ENCODE measurements at places on chromosomes 1 and 21.

DNA sequence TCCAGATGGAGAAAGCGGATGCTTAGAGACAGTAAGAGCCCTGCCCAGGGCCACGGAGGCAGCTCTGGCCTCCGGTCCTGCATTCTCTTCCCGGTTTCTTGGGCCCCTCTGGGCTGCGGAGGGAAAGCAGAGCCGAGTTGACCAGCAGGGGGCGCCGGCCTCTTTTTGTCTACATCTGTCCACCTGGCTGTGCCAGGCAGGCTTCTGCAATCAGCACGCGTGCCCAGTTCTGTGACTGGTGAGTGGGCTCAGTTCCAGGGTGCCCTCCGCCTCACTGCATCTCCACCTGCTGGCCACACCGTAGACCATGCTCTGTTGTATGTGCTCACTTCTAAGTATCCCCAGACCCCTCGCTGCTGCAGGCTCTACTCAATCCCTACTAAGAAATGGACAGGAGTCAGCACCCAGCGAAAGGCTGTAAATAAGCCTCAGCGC, 6.7 kb upstream of the HUNK start:
- peak; percentile 28 for DNase-seq

- DNase-seq: peak; percentile 29
Measured at GRCh38 chr1:181033799-181034451, at the start of gene MR1. TSS of gene MR1 (plus strand) at chr1:181033983. CDS start at chr1:181034008, 25 bp downstream.

DNA sequence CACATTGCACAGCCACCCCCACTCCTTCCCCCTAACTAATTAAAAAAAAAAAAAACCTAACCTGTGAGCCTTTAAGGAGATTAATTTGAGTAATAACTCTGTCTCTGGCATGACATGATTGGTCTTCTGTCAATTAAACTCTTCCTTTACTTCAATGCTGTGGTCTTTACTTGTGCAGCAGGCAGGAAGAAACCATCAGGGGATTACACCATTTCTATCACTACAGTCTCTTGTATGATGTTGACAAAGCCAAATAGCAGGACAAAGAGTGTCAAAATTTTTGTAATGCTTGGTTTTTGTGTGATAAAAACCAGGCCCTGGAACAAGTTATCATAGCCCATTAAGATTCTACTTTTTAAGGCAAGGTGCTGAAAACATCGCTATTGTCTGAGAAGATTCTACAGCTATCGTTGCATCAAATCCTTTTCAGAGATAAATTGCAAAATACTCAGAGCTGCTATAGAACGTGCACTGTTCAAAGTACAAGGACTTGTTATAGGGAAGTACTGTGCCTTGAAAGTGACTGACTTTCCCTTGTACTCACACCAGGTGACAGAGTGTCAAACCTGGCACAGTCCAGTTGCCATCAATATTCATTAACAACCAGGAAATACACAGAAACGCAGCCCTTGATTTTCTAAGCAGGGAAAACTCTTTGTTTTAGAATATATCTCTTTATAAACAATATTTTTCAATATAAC, 37.7 kb downstream of the LHX9 start:
- no peak for DNase-seq

DNA sequence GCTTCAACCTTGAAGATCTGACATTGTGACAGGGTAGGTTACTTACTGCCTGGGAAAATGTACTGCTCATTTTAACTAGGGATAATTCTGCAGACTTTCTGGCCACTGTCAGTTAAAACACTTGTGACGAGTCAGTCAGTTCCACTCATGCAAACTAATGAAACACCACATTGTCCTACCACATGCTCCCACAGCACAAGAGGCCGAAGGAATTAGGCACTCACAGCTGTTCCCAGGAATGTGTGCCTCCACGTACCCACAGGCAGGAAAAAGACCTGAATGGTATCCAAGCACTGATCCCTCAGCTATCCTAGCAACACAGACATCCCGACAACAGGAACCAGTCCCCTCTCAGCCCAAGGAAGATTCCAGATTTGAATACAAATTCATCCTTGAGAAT, 12.3 kb downstream of the BCAR3 start:
- DNase-seq: no peak

GRCh38 chr1:94101613-94102525, 19.1 kb downstream of the ABCA4 start:
- no peak for DNase-seq

DNA sequence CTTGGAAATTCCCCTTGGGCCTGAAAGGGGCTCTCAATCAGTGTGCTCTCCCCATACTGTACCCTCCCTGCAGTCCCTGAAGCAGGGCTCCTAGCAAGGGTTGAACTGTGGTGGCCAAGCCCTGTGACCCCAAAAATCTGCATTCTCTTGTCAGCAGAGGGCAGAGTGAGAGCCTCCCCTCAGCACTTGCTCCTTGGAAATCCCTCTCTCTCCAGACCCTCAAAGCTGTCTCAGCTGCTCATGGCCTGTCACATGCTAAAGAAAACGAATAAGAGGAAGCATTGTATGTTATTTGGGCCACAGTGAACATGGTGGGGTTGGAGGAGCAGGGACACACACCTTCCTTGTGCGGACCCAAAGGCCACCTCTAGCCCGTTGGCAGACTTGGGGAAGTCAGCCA, 47.2 kb upstream of the SYNC start:
- no peak for DNase-seq

DNA sequence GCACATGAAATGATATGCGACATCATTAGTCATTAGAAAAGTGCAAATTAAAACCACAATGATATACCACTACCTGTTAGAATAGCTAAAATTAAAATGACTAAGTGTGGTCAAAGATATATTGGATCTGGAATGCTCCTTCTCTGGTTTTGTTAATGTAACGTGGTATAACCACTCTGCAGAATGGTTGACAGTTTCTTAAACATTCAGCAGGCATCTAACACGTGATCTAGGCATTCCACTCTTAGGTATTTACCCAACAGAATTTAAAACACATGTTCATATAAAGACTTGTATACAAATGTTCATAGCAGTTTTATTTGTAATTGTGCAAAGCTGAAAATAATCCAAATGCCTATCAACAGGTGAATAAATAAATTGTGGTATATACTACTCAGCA, 165.0 kb upstream of the PLXNA2 start:
- DNase-seq: no peak

GRCh38 chr1:8510041-8510823, 192.3 kb downstream of the SLC45A1 start:
- peak; percentile 23 for DNase-seq

DNA sequence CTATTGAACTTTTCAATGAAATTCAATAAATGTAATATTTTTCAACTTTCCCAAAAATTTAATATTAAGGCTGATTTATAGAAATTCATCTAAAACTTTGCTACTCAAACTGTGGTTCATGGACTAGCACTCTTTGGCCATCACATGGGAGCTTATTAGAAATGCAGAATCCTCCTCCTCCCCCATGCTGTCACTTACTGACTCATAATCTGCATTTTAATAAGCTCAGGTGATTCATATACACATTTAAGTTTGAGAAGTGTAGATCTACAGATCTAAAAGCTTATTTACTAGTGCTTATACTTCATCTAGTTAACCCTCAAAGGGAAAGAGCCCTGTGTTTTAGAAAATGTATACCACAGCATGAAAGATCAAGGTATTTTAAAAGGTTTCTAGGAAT, 84.3 kb downstream of the HS2ST1 start:
- no peak for DNase-seq

- no peak for DNase-seq
Measured at GRCh38 chr1:186082235-186082937, 292.7 kb downstream of the TPR start.

DNA sequence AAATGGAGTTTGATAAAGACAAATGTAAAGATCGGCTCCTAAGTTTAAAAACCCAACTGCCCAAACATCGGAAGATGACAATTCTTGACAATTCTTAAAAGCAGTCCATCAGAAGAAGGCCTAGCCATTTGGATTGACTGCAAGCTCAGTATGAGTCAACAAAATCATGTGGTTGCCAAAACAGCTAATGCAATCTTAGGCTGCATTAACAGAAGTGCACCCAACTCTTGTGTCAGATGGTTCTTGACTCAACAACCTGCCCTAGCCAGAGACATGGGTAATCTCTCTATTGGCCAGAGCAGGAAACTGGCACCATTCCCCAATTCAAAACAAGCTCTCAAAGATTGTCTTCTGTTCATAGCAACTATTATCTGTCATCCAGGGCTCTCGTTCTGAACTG, 9.9 kb upstream of the NCF2 start:
- no peak for DNase-seq

DNA sequence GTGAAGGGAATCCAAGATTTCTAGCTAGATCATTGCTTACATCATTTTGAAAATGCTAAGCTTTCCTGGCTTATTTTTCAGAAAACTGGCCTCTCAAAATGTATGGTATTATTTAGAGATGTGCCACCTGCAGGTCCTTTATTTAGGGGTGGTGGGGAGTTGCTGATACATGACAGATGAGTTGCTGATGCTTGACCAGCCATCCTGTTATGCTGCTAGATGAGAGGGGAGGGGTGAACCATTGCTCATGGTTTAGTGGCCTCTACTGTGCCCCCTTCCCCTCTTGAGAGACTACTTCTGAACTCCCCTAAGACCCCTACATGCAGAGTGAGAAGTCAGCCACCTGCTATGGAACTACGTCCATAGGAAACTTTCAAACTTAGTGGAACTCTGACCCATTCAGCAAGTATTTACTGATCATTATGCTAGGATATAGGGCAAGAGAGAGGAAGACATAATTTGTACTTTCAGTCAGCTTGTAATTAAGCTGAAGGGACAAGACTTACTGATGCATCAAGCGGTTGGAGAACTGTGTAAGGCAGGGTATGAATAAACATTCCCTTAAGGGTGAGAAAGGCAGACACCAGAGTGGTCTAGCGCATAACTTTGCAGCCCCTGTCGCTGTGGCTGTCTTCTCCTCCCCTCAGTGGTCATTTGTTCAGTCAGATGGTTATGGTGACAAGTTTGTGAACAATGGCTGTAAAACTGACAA, 34.6 kb downstream of the SLAMF6 start:
- no peak for DNase-seq
